ENCODE measurements at places on chromosomes 12 and 14. TPM values are rescaled to one million over a fixed set of nuclear protein-coding genes. Genes with fewer than 3 reads are reported as not detected.

- no peak for DNase-seq
Observed at GRCh38 chr12:39012870-39013269, 107.5 kb upstream of the CPNE8 start.

DNA sequence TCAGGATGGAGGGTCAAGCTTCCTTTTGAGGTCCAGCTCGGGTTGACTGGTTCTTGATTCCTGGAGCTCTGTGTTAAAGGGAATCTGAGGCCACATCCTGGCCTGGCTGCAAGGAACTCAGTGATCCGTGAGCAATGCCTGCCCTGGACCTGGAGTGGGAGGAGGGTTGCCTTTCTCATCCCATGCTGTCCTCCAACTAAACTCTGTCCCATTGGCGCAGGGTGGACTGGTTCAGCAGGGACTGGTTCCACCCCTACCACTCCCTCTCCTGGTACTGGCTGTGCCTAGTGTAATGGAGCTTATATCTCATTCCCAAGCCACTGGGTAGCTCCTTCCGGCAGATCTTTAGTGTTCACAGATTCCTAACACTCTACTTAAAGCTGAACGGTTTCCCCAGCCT, 3.9 kb upstream of the CMKLR1 start:
- DNase-seq: no peak

DNA sequence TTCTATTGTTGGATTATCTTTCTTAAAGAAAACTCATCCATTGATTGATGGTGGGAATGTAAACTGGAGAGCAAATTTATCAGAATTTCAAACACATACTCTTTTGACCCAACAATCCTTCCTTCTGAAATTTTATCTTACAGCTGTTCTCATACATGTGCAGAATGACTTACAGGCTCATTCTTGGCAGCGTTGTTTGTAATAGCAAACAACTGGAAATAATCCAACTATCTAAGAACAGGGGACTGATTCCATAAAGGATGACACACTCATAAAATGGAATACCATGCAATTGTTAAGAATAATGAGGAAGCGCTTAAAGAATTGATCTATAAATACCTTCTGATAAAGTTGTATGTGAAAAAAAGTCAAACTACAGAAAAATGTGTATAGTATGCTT, 24.0 kb downstream of the RHOJ start:
- DNase-seq: no peak

Gene TAS2R46
- 4.6 TPM for total RNA-seq

- DNase-seq: no peak
Observed at GRCh38 chr12:56521209-56521589, 421 bp upstream of the RBMS2 start.

Measured in breast epithelium (tissue), 4 donors.